WTC11 (cell line): ENCODE measurements at places on chromosomes 7 and 10.
A peak's percentile ranks its signal among the peaks of the same experiment; 100 is the strongest.

DNA sequence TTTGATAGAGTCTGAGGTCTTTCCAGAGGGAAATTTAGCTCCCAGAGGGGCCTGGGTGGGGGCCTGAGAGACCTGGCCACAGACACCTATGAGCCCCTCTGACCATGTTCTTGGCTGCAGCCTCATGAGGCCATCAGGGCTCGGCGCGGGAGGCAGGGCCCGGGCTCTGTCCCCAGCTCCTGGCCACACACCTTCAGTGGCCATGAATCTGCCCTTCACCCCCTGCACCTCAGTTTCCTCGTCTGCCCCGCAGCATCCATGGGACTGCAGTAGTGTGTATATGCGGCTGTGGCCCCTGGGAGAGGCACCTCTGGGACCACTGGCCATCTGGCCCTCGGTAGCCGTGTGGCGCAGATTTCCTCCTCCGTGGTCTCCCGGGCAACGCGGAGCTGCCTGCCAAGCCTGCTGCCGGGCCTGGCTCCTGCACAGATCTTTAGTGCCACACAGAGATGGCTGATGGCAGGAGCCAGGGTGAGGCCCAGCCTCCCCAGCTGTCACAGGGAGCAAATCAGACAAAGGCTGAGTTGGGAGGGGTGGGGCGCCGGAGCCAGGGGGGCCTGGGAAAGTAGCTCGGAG, 23.6 kb upstream of the ADCYAP1R1 start:
- DNase-seq: no peak

- no peak for DNase-seq
These were observed 127.4 kb upstream of the FAM20C start for GRCh38 chr7:64916-65341.

GRCh38 chr10:46239993-46240683, 46.7 kb upstream of the ANTXRL start:
- DNase-seq: no peak

DNA sequence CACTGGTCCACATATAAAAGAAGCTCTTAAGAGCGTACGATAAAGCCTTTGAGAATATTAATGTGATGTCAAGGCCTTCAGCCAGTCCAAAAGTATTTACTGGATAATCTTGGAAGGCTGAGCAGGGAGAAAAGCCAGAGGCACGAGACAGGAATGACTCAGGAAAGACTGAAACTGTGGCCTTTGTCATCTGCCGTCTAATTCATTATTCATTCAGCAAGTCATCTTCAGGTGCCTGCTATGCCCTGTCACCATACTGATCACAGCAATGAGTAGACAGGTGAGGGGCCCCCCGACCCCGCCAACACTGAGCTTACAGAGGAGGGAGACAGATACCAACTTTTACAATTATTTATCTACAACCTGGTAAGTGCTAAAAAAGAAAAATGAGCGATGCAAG, 78.9 kb downstream of the VOPP1 start:
- DNase-seq: no peak

- DNase-seq: no peak
These were observed 72.3 kb downstream of the NRBF2 start for GRCh38 chr10:63205421-63205820.

DNA sequence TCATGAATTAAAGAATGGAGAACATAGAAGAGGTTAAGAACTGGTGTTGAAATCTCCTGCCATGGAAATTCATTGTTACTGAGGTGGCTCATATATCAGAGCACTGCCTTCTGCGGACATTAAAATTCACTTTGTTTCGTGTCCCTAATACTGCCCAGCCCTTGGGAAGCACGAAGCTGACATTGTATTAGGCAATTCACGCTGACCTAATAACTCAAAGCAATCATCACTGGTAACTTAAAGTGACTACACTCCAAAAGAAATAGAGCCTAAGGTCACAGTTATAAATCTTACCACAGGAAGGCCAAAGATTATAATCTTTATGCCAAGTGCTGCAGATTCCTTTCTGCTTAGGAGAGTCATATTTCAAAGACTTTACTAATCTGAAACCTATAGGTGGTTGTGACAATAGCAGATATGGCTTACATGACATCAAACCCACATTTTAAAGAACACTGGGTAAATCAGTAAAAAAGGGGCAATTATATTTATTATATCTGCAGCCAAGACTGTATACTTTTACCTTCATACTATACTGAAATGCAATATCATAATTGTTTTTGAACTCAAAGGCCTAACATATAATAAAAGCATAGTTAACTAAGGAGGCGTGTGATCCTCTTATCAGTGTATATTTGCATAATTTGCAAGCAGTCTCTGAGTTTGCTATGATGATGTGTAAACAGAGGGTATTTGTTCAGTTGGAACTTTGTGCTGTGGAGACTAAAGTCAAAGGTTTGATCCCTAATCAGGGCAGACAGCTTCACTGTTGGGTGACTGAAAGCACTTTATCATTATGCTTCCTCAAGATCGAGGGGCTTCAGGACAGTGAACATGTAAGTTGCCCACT, 51.9 kb upstream of the CAPZA2 start:
- no peak for DNase-seq

DNA sequence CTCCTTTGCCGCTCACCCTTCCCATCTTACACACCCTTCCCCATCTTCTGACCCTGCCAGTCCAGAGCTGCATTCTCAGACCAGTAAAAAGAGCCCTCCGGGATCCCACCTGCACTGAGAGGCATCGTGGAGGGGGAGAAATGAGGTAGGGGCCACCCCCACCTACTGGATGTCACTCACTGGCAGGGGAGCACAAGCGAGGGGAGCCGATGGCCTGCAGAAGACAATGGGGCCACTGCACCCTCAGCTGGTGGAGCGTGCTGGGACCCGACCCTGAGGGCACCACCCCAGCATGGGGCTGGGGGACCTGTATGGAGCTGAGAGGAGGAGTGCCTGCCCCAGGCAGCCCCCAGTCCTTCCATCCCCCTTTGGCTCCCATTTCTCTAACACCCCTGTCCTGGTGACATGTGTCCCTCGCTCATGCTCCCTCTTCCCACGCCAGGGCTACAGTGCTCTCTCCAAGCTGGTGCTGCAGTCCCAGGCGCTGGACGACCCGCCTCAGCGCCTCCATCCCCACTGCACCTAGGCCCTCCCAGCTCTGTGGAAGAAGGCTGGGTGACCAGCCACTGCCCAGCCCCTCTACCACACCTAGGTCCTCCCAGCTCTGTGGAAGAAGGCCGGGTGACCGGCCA, 49.8 kb downstream of the RASGEF1A start:
- DNase-seq: no peak

GRCh38 chr7:95596198-95597063, at the start of gene PDK4:
Gene PDK4 (minus strand): TSS chr7:95596516. CDS start chr7:95596293, 223 bp downstream.
- peak; percentile 67 for DNase-seq

DNA sequence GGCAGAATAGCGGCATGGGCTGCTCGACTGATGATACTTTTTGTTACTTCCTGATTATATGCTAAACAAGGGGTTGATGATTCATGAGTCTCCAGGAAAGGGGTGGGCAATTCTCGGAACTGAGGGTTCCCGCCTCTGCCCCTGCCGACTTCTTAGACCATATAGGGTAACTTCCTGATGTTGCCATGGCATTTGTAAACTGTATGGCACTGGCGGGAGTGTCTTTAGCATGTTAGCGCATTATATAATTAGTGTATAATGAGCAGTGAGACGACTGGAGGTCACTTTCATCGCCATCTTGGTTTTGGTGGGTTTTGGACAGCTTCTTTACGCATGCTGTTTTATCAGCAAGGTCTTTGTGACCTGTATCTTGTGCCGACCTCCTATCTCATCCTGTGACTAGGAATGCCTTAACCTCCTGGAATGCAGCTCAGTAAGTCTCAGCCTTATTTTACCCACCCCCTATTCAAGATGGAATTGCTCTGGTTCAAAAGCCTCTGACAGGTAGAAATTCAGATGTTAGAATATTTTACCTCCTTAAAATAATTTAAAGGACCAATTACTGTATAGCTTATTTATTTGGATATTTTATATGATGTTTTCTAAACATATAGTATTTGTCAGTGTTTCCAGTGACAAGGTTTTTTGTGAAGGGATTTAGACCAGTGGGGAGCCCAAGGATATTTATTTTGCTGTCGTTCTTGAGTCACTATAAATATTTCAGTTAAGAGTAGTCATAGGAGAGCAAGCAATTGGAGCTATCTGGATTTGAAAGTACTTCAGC, 90.1 kb upstream of the PIK3CG start:
- no peak for DNase-seq

- DNase-seq: no peak
These were observed 40.7 kb downstream of the ANK3 start for GRCh38 chr10:60348982-60349381.

DNA sequence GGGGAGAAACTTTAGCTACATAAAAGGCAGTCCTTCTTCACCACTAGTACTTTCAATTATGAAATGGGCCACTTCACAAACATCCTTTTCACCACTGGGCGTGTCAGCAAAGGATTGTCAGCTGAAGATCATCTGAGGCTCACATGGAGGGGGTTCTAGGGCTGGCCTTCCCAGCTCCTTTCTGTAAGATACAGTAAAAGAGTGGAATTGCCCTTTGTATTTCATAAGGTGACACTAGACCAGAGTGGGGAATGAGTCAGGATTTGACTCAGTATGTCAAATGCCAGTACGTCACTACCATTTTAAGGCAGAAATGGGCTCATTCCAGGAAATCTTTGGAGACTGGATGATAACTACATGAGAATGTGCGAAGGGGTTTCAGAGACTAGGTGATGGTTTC, 21.2 kb upstream of the BLOC1S2 start:
- DNase-seq: no peak

GRCh38 chr7:95883217-95883616, 110.9 kb downstream of the DYNC1I1 start:
- no peak for DNase-seq

GRCh38 chr10:73643362-73643761, 2.1 kb upstream of the MYOZ1 start:
- DNase-seq: no peak

DNA sequence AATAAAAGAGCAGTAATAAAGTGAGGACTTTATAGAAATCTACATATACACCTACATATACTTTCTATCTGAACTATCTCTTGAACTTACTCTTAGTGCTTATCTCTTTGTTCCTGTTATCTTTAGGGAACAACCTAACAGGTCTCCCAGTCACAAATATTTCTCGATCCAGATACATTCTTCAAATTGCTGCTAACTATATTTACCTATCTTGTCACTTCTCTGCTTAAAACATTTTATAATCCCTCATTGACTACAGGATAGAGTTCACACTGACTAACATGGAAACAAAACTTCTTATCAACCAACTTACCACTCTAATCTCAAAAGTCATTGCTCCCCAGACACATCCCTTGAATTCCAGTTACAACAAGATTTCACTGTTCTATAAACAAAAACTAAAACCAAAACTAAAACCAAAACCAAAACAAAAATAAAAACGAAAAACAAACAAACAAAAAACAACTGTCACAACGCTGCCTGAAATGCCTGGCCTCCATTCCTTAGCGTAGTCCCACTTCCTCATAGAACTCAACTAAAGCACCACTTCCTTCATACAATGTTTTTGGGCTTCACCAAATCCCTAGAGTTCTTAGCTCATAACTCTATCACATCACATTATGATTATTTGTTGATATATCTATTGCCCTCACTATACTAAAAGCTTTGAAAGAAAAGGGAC, 134.7 kb downstream of the SEMA3D start:
- no peak for DNase-seq

GRCh38 chr10:46559231-46559671, 2.8 kb upstream of the GPRIN2 start:
- DNase-seq: peak; percentile 7

DNA sequence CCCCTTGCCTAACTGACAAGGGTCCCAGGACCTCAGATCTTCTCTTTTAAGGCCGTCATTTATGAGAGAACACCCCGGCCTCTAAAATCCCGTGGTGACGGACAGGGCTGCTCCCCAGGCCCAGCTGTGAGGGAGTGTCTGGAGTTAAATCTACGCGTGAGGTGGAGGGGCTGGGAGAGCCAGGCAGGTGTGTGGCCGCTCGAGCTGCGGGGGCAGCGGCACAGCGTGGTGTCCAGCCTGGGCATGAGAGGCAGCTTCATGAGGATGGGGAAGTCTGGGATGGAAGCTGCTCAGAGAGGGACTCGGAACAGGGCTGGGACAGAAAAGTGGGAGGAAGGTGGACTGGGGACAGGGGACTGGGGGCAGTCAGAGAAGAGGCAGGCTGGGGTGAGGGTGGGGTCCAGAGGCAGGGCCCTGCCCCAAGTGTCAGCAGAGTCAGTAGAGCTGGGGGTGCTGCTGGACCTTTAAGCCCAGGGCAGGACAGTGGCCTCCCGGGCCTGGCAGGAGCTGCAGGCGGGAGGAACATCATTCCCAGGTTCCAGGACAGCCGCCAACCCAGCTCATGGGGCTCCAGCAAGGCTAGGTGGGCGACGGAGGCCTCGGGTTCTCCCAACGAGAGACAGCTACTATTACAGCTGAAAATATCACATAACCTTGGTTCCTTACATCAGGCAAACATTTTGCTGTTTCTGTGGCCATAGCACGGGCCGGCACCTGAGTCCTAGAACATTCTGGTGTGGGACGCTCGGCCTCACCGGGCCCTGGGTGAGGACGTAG, 55.2 kb downstream of the JAKMIP3 start:
- no peak for DNase-seq

GRCh38 chr7:8274589-8274988, 12.6 kb upstream of the ICA1 start:
- DNase-seq: no peak

DNA sequence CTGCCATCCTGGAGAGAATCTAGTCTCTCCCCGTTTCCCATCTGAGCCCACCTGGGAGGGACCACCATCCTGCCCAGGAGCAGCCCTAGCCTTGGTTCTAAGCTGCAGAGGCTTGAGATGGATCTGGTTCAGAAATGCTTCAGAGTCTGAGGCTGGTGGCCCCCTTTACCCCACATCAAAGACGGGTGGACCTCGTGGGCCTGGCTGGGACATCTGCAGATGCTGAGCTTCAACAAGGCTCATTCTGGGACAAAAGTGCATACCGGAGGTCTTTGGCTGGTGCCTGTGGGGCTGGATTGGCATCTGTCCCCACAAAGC, 4.9 kb upstream of the IRF5 start:
- no peak for DNase-seq

DNA sequence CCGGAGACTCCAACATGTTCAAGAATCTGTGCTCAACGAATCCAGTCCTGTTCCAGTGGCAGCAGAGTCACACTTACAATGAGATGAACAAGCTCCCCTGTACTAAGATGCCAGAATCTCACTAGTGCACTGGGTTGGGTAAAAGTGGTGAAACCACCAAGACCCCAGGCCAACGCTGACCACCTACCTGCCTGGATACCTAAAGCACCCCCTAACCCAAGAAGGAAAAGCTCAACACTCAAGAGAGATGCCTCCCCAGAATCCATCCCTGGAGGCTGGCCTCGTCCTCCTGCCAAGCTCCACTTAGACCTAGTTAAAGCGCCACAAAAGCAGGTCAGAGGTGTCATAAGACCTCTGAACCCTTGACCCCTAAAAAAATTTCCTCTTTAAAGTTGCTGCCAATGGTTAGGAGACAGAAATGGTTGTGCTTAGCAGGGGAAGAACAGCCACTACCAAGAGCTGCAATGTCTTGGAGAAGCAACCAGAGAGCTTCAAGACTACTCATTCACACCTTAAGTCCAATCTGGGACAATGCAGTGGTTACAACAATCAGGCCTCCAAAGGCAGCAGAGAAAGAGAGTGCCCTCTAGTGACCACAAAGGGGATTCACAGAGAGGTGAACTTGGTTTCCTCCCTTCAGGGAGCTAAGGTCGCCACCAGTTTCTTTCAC, 94.6 kb upstream of the MACROH2A2 start:
- DNase-seq: peak; percentile 34
